Activated CD4-positive, alpha-beta T cell treated with anti-CD3 and anti-CD28 coated beads, Interleukin-2, amount 50 U/mL, for 4 hours (primary cell): ENCODE measurements at places on chromosomes 2 and 18.

GRCh38 chr2:147424766-147425165, 420.1 kb upstream of the ACVR2A start:
- no peak for DNase-seq

GRCh38 chr2:233528182-233528581, 38.4 kb downstream of the USP40 start:
- no peak for DNase-seq

GRCh38 chr18:31566576-31567306, 24.9 kb upstream of the TTR start:
- DNase-seq: no peak

- DNase-seq: no peak
Observed at GRCh38 chr2:112811841-112812306, 24.7 kb downstream of the IL1B start.

- no peak for DNase-seq
Observed at GRCh38 chr2:181698223-181698622, 17.9 kb upstream of the NEUROD1 start.

GRCh38 chr18:45019469-45019868, 338.8 kb downstream of the SETBP1 start:
- DNase-seq: no peak

- no peak for DNase-seq
Observed at GRCh38 chr18:23867006-23867405, 147.5 kb upstream of the TTC39C start.

GRCh38 chr18:6132751-6133368, 237.5 kb upstream of the TMEM200C start:
- DNase-seq: no peak

DNA sequence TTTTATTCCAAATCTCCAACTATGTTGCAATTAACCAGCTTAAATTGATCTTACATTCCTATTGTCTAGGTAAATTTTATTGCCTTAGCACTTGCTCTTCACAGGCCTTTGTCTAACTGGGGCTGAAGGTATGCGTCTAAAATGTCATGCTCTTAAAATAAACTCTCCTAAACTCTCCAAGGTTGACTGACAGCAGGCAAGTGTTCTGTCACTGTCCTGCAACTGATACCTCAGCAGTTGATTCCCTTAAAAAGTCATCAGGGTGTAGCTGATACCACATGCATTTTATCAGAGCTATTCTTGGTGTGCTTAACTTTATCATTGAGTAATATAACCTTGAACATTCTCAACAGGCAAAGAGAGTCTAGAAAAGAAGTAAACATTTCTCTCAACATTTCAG, 680 bp downstream of the TTN start:
- no peak for DNase-seq

DNA sequence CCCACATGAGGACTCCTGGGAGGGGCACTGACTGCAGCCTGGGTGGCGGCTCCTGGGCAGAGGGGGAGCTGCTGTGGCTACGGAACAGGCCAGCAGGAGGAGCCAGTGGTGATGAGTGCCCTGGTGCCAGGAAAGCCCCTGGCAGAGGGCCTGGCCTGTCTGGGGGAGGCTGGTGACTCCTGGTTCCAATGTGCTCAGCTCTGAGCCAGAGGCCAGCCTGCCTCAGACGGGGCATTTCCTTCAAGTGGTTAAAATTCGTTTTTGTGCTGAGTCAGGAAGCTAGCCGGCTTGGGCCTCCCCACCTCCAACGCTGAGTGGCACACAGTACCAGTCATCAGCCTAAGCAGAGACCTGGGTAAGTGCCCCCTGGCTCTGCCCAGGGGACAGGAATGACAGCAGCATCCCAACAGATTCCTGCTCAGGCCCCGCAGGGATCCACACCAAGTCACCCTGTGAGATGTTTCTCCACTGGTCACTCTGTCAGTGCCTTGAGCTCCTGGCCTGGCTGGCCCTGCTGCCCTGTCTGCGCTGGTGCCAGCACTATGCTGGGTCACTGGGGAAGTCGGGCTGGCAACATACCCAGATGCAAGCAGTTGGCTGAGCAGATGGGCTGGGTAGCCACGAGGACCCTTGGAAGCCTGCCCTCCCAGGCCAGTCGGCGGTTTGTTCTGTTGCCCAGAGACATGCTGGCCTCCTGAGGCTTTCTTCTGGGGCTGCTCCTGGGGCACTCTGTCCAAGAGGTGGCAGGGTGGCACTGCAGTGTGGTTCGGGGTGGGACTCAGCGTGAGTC, 7.1 kb upstream of the KLF11 start:
- DNase-seq: peak; percentile 43

- DNase-seq: no peak
Observed at GRCh38 chr18:68376926-68377325, 338.0 kb downstream of the TMX3 start.

- DNase-seq: no peak
Observed at GRCh38 chr2:167287212-167287611, 398.9 kb downstream of the XIRP2 start.

DNA sequence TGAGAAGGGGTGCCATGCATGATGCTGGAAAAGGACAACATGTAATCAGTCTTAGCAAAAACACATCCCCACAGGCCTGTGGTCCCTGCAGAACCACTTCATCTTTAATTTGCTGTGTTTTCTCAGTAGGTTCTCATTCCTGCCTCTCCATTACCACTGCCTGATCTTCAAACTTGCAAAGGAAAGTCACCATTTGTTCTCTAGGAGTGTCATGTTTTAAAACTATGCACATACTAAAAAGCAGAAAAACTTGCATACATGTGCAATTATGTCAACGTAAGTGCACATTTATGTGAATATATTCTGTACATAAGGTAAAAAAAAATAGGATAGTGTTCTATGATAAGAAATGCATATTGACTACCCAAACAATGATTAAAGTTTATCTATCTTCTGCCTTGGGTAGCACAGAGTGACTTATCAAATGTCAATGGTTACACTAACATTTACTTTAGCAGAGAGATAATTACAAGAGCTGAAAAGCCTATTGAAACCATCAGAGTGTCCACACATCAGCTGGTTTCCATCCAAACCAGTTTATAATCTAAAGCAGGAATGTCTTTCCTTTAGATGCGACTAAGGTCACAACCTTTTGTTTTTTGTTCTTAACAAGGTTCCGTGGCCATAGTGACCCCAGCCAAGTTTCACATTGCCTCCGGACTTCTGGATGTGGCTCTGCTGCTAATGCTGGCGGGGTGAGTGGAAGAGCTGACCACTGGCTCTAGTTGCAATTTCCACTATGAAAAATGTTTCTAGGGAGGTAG, 58.7 kb upstream of the RMDN2 start:
- no peak for DNase-seq

DNA sequence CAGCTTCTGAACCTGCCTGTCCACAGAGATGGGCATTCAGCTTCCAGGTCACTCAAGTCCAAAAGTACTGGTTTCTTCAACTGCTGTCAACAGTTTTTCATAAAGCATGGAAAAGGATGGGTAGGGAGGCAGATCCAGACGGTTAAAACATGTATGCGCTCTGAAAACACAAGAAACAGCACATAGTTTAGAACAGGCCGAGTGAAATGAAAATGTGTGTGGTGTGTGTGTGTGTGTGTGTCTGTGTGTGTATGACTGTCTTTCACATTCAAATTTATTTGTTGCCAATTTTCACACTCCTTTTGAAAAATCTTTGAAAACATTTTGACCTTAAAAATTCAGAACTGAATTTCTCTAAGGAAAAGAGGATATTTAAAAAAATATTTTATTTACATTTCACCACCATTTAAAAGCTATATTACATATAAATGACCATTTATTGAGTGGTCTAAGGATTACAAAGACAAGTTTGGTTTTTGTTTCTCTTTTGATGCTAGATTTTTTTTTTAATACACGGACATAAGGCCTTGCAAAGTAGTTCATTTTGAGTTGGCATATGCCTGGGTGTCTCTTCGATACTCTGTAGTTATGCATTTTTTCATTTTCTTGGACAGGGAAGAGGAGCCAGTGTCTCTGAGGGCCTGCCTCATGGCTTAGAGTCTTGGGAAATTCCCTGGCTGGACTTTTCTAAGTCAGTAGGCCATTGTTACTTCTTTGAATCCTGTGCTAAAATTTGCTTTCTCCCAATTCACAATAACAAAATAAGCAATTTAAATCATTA, 30.0 kb upstream of the STK17B start:
- DNase-seq: no peak

GRCh38 chr2:74585406-74586185, 31.1 kb downstream of the DOK1 start:
- peak; percentile 4 for DNase-seq

DNA sequence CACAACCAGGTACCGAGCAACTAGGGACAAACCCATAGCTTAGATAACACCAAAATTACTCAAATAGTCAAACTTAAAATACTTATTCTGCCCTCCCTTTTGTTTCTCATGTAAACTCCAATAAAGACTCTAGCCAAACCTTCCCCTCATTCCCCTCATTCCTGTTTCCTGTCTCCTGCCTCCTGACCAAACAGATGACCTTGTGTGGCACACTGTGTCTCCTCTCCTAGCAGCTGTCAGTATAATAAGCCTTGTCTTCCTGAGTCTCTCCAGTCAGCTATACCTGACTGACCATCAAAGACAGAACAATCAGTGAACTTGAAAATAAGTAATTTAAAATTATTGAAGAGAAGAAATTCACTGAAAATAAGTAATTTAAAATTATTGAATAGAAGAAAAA, 14.3 kb downstream of the SULT1C4 start:
- no peak for DNase-seq

DNA sequence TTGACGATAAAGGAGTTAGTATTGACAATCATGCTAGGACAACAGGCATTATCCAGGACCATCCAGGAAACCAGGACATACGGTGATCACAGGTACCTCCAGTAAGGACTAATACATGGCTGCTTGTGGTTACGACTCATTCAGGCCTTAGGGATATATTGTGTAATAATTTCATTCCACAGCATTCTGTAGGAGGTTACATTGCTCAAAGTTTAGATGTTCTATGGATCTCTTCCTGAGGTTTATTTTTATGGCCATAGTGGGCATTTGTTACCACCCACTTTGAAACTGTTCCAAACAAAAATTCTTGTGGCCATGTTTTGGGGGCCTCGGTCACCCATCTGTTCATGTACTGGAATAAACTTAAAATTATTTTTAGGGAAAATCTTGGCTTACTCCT, 431.6 kb downstream of the METTL4 start:
- DNase-seq: no peak

DNA sequence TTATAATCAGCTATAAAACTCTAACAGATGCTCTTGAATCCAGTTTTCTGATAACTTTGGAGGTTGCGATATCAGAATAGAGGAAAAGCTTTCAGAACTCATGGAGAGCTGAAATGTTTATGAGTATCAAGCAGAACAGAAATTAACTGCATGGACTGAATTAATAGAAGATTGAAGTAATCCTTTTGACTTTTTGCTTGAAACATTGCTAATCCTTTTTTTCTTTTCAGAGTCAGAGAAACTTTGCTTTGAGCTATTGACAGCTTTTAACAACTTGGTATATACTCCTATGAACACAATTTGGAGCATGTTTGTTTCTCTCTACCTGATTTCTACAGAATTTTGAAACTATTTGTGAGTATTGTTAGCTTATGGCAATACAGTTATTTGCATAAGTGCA, 1254.8 kb downstream of the LRP1B start:
- no peak for DNase-seq

GRCh38 chr2:142300517-142300916, 169.7 kb upstream of the LRP1B start:
- DNase-seq: no peak

- DNase-seq: no peak
Observed at GRCh38 chr2:78293768-78294167, 731.7 kb upstream of the REG3G start.

DNA sequence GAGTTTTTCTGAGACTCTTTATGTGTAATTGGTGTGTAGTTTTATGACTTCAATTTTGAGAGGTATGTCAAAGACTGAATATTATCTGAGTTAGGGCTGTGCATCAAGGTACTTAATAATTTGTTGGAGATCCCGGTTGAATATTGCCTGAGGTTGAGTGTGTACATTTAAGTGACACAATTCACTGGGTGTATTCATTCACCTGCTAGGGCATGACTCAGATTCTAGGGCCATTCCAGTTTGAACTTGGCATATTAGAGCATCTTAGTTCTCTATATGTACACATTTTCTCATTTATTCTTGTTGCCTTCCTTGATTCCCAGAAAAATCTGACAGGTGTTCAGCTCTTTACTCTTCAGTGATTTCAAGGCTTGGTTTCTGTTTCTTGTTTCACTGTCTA, 12.5 kb downstream of the MAP4K4 start:
- DNase-seq: no peak

- DNase-seq: no peak
Observed at GRCh38 chr2:37295469-37296073, 29.1 kb downstream of the PRKD3 start.

GRCh38 chr2:67626656-67627055, 229.5 kb downstream of the ETAA1 start:
- DNase-seq: no peak

GRCh38 chr2:144249035-144249637, 270.8 kb downstream of the ZEB2 start:
- no peak for DNase-seq

DNA sequence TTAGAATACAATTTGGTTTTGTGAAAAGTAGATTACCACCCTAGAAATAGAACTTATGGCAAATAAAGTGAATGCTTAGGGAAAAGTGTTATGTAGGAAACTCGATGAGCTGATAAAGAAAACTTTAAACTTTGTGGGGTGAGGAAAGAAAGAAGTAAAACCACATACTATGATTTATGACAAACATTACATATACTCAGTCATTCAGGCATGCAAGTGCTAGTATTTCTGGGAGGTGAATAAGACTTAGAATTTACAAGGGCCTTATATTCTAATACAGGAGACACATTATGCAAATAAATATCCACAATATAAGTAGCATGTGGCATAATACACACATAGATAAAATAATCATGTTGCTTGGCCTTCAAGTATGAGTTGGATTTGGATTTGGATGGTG, 618.1 kb downstream of the XIRP2 start:
- DNase-seq: no peak

GRCh38 chr18:79805926-79806487, 8.3 kb downstream of the KCNG2 start:
- DNase-seq: no peak

DNA sequence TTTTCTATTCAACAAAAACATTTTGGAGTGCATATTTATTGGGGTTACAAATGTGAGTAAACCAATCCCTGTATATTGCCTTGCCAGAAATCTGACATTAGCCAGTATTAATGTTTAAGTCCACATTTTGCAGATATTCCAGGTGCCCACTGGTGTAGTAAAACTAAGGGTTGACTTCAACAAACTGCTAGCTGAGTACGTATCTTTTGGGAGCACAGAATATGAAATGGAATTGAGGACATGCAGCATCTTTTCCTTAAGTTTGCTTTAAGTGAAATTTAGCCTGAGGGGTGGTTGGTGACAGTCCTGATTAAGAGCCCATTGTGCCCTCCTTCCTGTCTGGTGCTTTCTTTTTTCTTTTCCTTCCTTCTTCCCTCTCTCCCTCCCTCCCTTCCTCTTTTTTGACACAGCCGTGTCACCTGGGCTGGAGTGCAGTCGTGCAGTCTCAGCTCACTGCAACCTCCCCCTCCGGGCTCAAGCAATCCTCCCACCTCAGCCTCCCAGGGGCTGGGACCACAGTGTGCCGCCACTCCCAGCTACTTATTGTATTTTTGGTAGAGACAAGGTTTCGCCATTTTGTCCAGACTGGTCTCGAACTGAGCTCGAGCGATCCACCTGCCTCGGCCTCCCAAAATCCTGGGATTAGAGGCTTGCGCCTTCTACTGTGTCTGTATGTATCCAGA, 1.6 kb downstream of the NUP35 start:
- no peak for DNase-seq

- no peak for DNase-seq
Observed at GRCh38 chr18:37407571-37407970, 158.0 kb downstream of the CELF4 start.
